ENCODE measurements at places on chromosomes 1 and 21. TPM values are rescaled to one million over a fixed set of nuclear protein-coding genes. Genes with fewer than 3 reads are reported as not detected.

Gene TRIM45
- total RNA-seq, result 2.3 TPM

Gene FLG
- not detected for total RNA-seq

Gene TEDDM1
- not detected for total RNA-seq

Gene ESPN
- not detected for total RNA-seq

Gene SLAMF7
- total RNA-seq, result 0.41 TPM

DNA sequence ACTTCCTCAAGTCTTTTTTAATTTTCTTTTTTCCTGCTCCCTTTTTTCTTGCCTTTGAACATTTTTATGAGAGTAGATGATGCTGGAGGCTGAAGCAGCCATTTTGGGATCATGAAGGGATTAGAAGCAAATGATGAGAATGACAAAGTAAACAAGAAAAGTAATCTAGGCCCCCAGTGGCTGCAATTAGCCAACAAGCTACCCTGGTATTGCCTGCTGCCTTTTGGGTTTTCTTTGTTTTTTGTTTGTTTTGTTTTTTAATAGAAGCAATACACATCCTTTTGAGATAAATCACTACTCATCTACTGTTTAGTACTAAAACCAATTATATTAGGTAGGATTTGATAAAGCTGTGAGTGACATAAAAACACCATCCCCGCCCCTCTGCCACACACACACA lies 280.7 kb upstream of the ADGRL2 start:
- H3K27ac ChIP-seq, result no peak overlapping the region
- DNase-seq, result no peak
- no peaks in the 10 kb centered on the region for H3K36me3 ChIP-seq
- no peak overlapping the region for H3K4me3 ChIP-seq

DNA sequence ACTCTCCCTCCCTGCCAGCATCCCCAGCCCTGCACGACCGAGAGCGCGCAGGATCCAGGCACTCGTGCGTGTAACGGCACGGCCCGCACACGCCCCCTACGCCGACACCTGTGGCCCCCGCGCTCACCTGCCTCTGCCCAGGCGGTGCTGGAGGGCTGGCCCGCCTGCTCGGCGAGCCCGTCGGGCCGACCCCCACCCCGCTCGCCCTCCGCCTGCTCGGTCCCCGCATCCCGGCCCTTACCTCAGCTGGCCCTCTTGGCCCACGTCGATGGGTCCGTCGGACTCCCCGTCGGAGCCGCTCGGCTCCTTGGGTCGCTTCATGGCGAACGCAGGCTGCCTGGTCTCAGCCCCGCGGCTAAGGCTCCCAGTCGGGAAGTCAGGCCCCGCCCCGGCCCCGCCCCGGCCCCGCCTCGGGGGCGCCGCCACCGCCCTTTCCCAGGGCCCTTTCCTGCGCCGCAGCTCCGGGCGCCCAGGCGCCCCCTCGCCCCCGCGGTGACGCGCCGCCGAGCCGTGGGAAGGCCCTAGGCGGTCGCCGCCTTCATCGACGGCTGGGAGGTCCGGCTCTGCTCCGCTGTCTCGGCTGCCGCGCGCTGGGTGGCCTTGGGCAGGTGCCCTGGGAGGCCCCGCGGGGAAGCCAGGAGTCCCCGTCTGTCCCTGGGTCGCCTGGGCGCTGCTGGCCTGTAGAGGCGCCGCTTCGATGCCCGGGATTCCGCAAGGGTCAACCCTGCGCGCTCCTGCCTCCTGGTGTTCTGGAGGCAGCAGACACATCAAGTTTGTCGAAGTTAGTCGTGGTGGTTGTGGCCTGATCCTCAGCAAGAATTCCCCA lies at the start of gene HEYL:
Gene HEYL (minus strand): TSS at position 339 of the 826 bp plus-strand sequence. CDS start 18 bp downstream, at position 321.
- peak; percentile 82 for DNase-seq
- H3K27ac ChIP-seq, result peak within 1 kb of the TSS; percentile 68
- H3K36me3 ChIP-seq, result no peaks in the 10 kb centered on the region
- H3K27me3 ChIP-seq, result peaks cover 17% of the 10 kb centered on the region

GRCh38 chr1:224159541-224159940 lies 23.5 kb upstream of the DEGS1 start:
- H3K27me3 ChIP-seq, result no peaks in the 10 kb centered on the region
- no peak for DNase-seq
- no peak overlapping the region for H3K27ac ChIP-seq
- H3K4me3 ChIP-seq, result no peak overlapping the region
- H3K4me1 ChIP-seq, result no peaks in the 10 kb centered on the region

DNA sequence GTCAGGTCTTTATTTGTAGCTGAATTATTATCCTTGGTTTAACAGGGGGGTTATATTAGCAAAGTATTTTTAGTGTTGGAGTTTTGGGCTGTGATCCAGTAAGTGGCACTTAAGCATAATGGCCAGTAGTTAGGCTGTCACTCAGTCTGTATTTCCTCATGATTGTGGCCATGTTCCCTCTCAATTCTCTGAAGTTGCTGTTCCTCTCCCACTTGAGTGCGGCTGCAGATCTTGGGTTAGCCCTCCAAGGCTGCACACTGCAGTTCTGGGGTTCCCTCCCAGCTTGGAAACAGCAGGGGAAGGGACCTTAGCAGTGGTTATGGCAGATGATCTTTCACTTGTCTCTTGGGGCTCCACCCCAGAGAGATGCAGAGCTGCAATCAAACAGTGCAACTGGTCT lies 23.2 kb upstream of the DENND1B start:
- no peak overlapping the region for H3K27ac ChIP-seq
- no peaks in the 10 kb centered on the region for H3K4me1 ChIP-seq
- no peaks in the 10 kb centered on the region for H3K36me3 ChIP-seq
- no peak for DNase-seq

DNA sequence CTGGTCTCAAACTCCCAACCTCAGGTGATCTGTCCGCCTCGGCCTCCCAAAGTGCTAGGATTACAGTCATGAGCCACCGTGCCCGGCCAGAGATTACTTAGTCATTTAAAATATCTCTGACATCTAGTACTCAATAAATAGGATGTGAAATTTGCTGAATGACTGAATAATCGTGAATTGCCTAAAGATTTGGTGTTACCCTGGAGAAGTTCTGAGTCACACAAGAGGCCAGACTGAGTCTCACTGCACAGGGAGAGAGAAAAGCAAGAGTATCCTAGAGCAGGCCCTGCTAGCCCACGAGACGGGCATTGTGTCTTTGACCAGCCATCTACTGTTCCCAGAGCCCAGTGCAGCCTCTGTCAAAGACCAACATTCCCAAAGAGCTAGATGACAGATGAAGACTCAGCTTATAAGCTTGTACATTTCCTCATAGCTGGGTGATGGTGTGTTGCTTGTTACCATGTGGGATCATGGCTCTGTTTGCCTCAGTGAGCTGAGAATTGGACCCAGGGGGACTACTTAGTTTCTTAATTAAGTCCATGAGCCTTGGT lies 5.6 kb upstream of the EIF4G3 start:
- H3K27ac ChIP-seq, result no peak overlapping the region
- no peak for DNase-seq
- no peaks in the 10 kb centered on the region for H3K36me3 ChIP-seq
- H3K4me1 ChIP-seq, result peaks cover 1% of the 10 kb centered on the region
- no peak overlapping the region for H3K4me3 ChIP-seq
- no peaks in the 10 kb centered on the region for H3K27me3 ChIP-seq

GRCh38 chr1:243497939-243498681 lies 242.3 kb downstream of the SDCCAG8 start:
- H3K36me3 ChIP-seq, result no peaks in the 10 kb centered on the region
- peaks cover 23% of the 10 kb centered on the region for H3K4me1 ChIP-seq
- no peak overlapping the region for H3K27ac ChIP-seq
- no peak overlapping the region for H3K4me3 ChIP-seq
- H3K27me3 ChIP-seq, result no peaks in the 10 kb centered on the region

DNA sequence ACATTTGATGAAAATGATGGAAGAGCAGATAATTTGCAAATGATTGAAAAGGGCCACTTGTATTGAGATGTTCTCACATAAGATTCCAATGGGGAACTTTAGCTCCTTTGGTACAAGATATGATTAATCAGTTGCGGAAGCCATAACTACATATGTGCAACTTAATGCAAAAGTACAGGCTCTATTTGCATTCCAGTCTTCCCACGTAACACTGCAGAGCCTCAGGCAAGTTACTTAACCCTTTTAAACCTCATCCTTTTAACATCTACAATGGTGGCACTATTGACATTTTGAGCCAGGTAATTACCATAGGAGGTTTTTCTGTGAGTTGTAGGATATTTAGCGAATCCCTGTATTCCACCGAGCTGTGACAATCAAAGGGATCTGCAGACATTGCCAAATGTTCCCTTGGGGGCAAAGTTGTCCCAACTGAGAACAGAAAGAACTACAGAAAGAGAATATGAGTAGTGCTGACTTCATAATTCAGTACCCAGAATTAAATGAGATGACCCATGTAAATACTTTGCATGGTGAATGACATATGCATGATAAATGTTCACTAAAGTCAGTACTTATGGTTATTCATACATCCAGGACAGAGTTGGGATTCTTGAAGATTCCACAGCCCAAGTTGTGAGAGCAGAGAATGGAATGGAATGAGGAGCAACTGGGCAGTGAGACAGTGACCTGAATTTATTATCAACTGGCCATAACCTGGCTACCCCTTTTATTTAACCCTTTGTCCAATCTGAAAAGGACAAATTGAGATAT lies 62.6 kb downstream of the SPAG17 start:
- DNase-seq, result no peak
- H3K27ac ChIP-seq, result no peak overlapping the region
- no peaks in the 10 kb centered on the region for H3K4me1 ChIP-seq
- no peaks in the 10 kb centered on the region for H3K27me3 ChIP-seq
- no peak overlapping the region for H3K4me3 ChIP-seq

DNA sequence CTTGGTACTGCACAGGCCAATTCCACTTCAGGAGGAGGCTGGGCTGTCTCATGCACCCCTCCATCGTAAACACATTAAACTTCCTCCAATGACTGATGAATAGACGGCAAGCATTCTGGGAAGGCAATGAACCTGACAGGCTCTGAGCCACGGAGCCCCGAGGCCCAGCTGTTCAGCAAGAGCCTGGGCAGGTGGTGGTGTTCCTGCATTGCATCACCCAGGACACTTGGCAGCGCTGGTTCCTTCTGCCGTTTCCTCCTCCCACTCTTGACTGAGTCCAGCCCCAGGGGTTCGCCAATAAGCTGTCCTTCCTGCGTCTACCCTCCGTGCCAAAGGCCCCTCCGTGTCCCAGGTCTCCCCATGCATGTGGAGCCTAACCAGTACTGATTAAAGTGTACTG lies 109.8 kb downstream of the JAK1 start:
- peak; percentile 93 for DNase-seq
- H3K27ac ChIP-seq, result peak overlapping the region; percentile 71
- no peak overlapping the region for H3K4me3 ChIP-seq
- H3K4me1 ChIP-seq, result no peaks in the 10 kb centered on the region
- H3K27me3 ChIP-seq, result no peaks in the 10 kb centered on the region

DNA sequence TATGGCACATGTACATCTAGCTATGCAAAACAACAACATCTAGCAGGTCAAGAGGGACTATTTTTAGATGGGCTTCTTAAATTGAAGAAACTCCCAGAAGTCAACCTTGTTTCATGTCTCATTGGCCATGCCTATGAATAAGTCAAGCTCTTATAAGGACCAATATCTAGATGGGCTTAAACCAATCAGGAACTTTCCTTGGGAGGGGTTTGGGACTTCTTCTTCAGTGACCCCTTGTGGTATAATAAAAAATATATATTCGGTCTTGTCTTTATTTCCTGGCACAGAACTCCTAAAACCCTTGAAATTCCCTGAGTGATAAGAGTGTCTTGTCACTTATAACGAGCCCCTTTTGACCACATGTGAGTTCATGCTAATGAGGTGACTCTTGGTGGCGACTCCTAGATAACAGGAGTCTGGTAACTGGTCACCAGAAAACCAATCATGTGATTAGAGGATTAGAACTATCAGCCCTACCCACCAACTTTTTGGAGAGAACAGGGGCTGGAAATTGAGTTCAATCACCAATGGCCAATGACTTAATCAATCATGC lies 218.3 kb downstream of the HHIPL2 start:
- H3K4me3 ChIP-seq, result no peak overlapping the region
- H3K27ac ChIP-seq, result no peak overlapping the region
- H3K4me1 ChIP-seq, result no peaks in the 10 kb centered on the region
- no peak for DNase-seq
- no peaks in the 10 kb centered on the region for H3K27me3 ChIP-seq

- H3K4me3 ChIP-seq, result no peak overlapping the region
- H3K27ac ChIP-seq, result no peak overlapping the region
- H3K27me3 ChIP-seq, result no peaks in the 10 kb centered on the region
- no peak for DNase-seq
- H3K4me1 ChIP-seq, result no peaks in the 10 kb centered on the region
- no peaks in the 10 kb centered on the region for H3K36me3 ChIP-seq
Measured at GRCh38 chr1:237891979-237892378, 1.3 kb upstream of the ZP4 start.

GRCh38 chr1:23400324-23401114 lies 24.0 kb downstream of the TCEA3 start:
- DNase-seq, result peak; percentile 83
- no peaks in the 10 kb centered on the region for H3K27me3 ChIP-seq
- H3K27ac ChIP-seq, result peak overlapping the region; percentile 74
- H3K4me1 ChIP-seq, result peaks cover 25% of the 10 kb centered on the region

- H3K4me3 ChIP-seq, result no peak overlapping the region
- H3K36me3 ChIP-seq, result no peaks in the 10 kb centered on the region
- no peaks in the 10 kb centered on the region for H3K4me1 ChIP-seq
- H3K27me3 ChIP-seq, result no peaks in the 10 kb centered on the region
- H3K27ac ChIP-seq, result no peak overlapping the region
Measured at GRCh38 chr1:235017719-235018118, 110.9 kb downstream of the TOMM20 start.

DNA sequence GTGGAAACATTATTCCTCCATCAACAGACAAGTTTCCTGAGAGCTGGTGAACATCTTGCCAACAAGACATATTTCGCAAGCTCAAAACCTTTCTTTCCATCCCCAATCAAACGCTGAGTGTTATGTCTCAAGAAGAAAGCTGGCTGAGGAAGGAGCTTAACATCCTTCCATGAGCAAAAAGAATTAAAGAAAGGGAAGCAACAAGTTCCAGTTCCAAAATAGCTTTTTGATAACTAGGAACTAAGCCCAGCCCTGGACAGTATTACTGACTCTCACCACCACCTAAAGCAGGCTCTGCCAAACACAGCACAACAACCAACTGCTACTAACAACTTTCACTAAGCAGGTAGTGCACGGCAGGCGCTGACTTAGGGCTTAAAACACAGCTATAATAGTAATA lies 50.2 kb downstream of the CAPZB start:
- H3K27ac ChIP-seq, result peak overlapping the region; percentile 94
- peak; percentile 79 for DNase-seq
- no peaks in the 10 kb centered on the region for H3K27me3 ChIP-seq
- H3K36me3 ChIP-seq, result no peaks in the 10 kb centered on the region
- peaks cover 94% of the 10 kb centered on the region for H3K4me1 ChIP-seq
- H3K4me3 ChIP-seq, result no peak overlapping the region

GRCh38 chr1:220696863-220697231 lies 6.7 kb downstream of the C1orf115 start:
- peaks cover 10% of the 10 kb centered on the region for H3K4me1 ChIP-seq
- no peak overlapping the region for H3K4me3 ChIP-seq
- H3K36me3 ChIP-seq, result no peaks in the 10 kb centered on the region
- DNase-seq, result no peak

- DNase-seq, result no peak
- no peaks in the 10 kb centered on the region for H3K36me3 ChIP-seq
- no peak overlapping the region for H3K27ac ChIP-seq
- no peaks in the 10 kb centered on the region for H3K4me1 ChIP-seq
Measured at GRCh38 chr21:29616209-29616751, 317.6 kb downstream of the BACH1 start.
